ENCODE measurements at places on chromosomes 4 and X.

GRCh38 chr4:32172086-32172485, 1451.9 kb downstream of the PCDH7 start:
- no peak for DNase-seq

GRCh38 chrX:135977611-135978010, 3.8 kb upstream of the MMGT1 start:
- DNase-seq: no peak

DNA sequence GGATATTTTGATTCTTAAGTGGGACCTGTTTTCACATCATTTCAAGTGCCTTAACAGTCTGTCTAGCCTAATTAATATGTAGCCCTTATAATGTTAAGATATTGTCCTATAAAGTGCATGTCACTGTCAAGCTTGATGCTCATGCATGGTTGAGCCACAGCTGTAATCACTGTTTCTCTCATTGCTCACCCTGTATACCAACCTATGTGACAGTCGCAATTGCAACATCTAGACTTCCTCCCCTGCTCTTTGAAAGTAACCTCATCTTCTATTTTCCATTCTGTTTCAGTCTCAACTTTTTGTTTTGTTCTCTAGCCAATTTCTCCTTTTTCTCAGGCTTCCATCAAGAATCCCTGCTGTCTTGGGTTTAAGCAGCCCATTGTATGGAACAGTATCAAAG, 24.4 kb upstream of the MSL3 start:
- DNase-seq: no peak

DNA sequence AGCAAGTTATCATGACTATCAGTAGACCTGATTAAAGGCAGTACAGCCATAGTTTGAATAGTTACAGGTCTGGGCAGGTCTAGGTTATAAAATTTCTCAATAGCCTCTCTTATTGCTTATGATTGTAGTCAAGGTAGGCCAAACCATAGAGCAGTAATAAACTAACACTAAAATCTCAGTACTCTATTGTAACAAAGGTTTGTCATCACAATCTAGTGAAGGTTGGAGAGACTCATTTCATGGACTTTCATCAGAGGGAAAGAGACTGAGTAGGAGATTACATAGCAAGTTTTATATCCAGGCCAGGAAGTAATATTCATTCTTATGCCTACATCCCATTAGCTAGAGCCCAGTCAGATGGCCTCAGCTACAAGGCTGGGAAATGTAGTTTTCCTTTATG, 141.0 kb downstream of the ASB9 start:
- DNase-seq: no peak

GRCh38 chrX:15522464-15522863, 21.9 kb downstream of the BMX start:
- DNase-seq: no peak

DNA sequence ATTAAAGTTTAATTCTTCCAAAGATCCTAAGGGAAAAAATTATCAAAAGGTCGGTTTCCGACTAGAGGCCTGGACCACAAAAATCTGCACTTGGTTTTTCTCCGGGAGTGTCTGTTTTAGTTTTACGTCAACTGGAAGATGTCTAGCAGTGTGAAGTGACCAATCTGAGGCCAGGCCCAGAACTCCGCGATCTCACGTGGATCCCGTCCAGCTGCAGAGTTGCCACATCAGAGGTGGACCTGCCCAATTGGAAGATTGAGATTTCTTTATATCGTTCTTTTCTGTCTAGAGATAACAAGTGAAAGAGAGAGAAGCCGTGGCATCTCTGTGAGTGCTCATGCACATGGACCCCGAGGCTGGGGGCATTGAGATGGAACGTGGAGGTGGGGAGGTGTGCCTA, 115.8 kb downstream of the AFF1 start:
- no peak for DNase-seq

GRCh38 chr4:168876106-168876505, 133.9 kb downstream of the CBR4 start:
- no peak for DNase-seq

GRCh38 chr4:4772534-4772933, 86.9 kb upstream of the MSX1 start:
- DNase-seq: no peak

DNA sequence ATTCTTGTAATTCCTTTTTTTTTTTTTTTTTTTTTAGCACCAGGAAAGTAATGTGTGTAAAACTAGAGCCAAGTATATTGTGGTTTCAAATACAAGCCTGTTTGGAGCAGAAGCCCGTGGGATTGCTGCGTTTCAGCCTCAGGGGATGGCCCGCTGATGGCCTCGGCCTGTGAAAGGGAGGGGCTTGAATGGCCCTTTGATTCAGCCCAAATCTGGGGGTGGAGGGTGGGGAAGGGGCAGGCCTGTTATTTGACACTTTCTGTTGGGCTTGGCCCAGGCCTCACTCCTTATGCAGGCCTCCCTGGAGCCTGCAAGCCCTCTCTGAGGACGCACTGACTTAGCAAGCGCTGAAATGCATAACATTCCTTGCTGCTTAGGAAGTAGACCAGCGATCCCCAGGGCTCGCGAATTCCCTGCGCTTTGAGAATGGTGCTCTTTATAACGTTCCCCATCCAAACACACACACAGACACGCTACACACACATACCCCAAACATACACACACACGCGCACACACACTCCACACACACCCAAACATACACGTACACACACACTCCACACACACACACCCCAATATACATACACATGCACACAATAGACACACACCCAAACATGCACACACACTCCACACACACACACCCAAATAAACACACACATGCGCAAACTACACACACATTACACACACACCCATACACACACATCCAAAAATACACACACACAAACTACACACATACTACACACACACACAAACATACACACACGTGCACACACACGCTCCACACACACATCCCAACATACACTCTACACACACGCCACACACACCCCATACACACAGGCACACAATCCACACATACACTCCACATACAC, 29.6 kb downstream of the TLR10 start:
- no peak for DNase-seq

DNA sequence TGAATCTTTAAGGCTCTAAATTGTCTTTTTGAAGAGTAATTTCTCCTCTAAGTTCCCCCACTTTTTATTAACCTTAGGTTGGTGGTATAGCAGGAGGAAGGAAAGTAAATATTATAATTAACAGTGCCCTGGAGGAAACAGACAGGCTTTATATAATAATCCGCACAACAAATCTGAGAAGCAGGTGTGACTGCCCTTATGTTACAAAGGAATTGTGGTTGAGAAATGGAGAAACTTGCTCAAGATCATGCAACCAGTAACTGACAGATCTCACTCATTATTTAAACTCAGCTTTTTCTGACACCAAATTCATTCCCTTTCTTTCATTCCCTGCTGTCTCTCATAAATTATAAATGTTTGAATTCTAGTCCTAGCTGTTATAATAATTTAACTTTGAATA, 282.0 kb downstream of the PPP3CA start:
- DNase-seq: no peak

GRCh38 chr4:4848540-4848939, 10.9 kb upstream of the MSX1 start:
- DNase-seq: no peak

GRCh38 chrX:35625714-35626113, 172.4 kb upstream of the MAGEB16 start:
- no peak for DNase-seq

GRCh38 chr4:55312489-55313101, 33.4 kb upstream of the SRD5A3 start:
- DNase-seq: no peak

DNA sequence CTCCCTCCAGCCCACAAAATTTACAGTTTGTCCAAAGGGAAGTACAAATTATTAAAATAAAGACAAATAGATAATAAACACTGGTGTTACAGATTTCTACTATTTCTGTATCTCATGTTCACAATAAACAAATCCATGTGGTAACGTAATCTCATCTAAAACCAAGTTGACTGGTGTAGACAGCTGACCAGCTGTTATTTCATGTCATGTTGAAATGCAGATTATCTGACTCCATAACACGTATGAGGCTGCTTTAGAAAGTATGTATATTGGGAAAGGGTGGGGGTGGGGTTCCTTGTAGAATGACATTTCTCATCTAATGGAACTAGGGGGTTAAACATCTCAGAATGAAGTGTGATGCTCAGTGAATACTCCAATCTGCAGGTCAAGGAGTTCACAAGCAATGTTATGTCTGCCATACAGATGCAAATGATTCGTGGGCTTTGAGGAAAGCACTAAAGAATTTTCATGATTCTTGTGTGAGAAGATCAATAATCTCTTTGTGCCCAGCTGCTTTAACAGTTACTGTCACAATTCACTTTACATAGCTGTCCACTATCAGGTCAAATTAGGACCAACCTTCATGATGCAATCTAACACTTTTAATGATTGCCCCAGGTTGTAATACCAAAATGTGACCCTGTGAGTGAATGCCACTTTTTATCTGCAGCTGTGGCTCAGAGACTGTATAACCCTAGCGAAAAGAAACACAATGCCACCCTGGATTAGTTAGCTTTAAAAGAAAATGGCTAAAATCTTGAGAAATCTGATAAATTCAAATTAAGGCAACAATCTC, 114.0 kb downstream of the ENOX2 start:
- DNase-seq: no peak

GRCh38 chr4:139083956-139084803, 68.6 kb downstream of the NOCT start:
- peak; percentile 84 for DNase-seq

- DNase-seq: no peak
Observed at GRCh38 chr4:26584725-26585124, 841 bp downstream of the TBC1D19 start.

GRCh38 chrX:123230798-123231197, 46.7 kb downstream of the GRIA3 start:
- no peak for DNase-seq

GRCh38 chrX:87468941-87469340, 48.7 kb upstream of the KLHL4 start:
- no peak for DNase-seq

DNA sequence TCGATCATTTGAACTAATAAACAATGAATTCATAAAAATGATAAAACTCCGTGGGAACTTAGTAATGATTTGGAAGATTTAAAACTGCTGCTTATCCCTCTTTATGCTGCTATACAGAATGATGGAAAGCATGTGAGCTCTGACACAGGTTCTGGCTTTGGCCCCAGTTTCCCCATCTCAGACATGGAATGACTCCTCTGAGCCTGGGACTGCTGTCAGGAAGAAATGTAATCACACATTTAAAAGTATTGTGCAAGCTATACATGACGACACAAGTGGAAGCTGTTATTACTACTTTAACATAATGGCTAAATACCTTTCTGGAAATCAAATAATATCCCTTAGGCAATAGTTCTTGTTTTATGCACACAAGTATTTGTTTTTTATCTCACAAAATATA, 161.7 kb downstream of the DCHS2 start:
- no peak for DNase-seq

DNA sequence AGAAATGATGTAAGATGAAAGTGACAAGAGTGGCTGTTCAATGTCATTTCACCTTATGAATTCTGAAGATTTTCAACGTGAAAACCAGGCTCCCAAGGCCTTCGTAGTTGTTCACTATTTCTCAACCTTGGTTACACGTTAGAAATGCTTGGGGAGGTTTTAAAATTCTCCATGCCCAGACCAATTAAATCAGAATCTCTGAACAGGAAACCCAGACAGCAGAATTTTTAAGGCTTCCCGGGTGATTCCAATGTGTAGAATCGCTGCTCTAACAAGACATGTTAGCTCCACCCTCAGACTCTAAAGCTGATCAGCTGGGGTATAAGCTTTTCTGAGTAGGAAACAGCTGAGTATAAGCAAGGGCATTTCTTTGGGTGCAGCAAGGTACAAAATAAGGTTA, 160.4 kb upstream of the TET2 start:
- no peak for DNase-seq

DNA sequence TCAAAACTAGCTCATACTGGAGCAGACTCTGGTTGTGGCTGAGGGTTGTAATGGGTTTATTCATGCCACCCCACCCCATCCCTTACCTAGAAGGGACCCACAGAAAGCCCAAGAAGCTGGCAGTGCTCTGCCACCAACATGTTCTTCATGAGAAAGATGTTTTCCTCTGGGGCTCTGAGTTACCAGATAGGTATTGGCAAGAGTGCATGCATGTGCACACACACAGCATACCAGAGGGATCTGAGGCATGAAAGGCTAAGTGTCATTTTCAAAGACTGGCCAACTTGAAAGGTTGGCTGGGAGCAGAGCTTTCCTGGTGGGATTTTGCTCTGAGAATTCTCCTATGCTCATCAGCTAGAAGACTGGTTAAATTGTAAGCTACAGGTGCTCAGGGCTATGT, 65.2 kb downstream of the PHOX2B start:
- DNase-seq: no peak

- DNase-seq: no peak
Observed at GRCh38 chr4:8084712-8085490, 73.7 kb downstream of the ABLIM2 start.

DNA sequence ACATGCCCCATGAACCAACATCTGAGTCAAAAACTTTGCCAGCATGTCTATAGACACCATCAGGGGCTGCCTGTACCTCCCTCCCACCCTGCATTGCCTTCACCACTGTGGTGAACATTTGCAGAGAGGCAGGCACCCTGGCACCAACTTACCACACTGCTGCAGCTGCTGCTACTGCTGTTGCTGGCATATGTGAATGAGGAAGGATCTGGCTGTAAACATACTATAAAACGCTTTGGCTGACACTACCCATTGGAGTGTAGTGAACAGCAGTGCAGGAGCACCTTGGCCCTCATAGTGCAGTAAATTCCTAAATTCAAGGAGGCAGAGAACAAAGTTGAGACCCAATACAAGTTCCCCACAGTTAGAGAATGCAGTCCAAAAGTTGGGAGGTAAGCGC, 90.6 kb upstream of the SPIN4 start:
- DNase-seq: no peak

- no peak for DNase-seq
Observed at GRCh38 chr4:175930471-175930870, 118.4 kb upstream of the GPM6A start.

DNA sequence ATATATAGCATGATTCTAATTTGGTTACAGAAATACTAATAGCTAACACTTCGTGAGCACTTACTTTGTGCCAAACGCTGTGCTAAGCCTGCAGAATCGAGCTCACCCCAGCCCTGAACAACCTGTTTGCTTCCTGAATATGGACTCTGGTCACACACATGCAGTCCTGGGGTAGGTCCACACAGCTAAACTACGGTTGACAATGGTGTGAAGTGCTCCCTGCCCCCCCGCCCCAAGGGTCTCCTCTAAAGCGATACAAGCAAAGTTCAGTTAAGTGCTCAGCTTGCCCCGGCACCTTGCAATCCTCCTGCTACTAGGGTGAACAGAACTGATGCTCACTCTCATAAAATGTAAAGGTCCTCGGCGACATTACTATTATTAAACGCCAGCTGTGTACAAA, 879 bp downstream of the FOXP3 start:
- no peak for DNase-seq

GRCh38 chr4:156473151-156473550, 498.4 kb downstream of the PDGFC start:
- DNase-seq: no peak

- no peak for DNase-seq
Observed at GRCh38 chr4:183751106-183751505, 92.0 kb downstream of the TRAPPC11 start.

DNA sequence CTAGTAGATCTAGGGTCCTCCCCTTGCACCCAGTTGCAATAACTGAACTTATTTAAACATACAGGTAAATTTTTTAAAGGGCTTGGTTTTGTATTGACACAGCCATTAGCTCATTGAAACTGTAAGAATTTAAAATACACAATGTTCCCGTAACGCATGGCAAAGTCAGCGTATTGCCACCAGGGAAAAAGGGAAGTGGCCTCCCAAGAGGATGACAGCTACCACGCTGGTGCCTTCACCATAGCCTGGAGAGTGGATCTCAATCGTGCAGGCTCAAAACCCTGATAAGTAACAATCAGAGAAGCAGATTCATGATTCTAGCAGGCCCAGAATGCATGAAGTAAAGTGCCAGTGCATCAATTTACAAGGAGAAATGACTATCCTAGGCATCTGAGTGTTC, 49.4 kb upstream of the RELL1 start:
- DNase-seq: no peak
